G401 (cell line): ENCODE measurements at places on chromosomes 3 and 15.

DNA sequence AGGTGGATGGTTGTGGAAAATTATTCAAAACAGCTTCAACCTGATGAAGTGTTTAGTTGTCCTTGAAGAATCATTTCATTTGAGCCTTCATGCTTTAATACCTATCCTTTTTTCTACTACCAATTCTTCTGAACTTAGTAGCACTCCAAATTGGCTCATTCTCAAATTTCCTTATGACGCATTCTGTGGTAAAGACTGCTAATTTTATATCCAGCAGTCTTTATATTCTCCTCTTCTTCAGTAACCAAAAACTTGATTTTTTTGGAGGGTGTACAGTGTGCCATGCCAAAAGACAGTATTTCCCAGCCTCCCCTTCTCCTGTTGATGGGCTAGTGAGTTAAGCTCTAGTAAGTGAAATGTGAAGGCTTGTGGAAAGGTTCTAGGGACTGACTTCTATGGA lies 25.2 kb downstream of the CGNL1 start:
- no peak for DNase-seq

GRCh38 chr15:56798639-56799038 lies 65.3 kb upstream of the ZNF280D start:
- no peak for DNase-seq

DNA sequence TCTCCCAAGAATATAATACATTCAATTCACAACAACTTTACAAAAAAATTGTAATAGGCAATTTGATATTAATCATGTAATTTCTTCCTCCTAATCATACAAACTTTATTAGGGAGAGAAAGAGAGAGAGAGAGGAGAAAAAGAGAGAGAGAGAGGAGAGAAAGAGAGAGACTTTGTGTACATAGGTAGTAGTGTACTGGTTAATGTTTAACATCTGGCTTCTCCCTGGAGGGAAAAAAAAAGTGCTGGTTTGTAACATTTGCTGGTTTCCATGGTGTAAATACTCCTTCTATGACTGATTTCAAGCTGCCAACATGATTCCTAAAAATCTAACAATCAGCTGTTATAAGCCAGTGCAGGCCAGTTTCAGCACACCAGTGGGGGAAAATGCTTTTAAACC lies 98.0 kb upstream of the ARHGEF26 start:
- no peak for DNase-seq

DNA sequence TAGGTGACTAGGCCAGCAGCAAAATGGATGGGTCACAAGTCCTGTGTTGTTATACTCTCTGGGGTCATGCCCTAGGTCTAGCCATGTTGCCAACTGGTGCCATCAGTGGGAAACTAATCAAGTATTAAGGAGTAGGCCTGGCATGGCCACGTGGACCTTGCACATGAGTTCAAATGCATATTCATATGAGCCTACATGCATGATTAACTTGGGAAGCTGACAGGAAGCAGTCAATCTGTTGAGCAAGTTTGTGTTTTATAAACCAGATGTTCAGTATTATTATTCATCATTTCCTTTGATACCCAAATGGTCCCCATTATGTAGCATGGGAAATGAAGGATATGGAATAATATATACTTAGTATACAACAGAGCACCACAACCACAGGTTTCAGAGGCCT lies 95.0 kb downstream of the LRTM1 start:
- DNase-seq: no peak

GRCh38 chr15:36579792-36580431 lies 486 bp downstream of the CDIN1 start:
- DNase-seq: no peak
